ENCODE measurements at places on chromosomes 4 and X.

DNA sequence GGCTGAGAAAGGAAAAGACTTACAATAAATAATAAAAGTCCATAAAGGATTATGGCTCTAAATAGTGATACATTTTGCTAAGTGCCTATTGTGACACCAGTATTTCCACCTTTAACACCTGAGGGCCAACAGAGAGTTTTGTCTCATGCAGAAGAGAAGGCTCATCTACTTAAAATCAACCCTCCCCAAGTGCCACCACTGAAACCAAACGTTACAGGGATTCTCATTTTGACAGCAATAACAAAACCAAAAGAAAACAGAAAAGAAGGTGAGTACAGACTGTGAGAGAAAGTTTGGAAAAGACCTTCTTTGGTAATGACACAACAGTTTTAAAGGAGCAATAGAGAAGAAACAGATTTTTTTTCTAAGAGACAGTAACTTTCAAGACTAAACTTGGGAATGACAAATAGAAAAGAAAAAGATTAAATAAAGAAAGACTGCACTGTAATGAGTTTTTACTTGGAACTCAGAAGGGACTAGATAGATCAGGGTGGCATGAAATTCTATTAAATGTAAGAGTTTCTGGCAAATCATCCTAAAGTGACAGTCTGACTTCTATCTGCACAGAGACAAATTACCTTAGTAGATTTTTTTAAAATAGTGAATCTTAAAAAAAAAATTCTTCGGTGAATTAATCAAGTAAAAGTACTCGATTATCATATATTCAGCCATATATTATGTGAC, 109.7 kb downstream of the ZNF827 start:
- DNase-seq, result no peak

GRCh38 chr4:151094290-151094751, 5.1 kb upstream of the RPS3A start:
- DNase-seq, result no peak

GRCh38 chr4:165631208-165631894, 241.7 kb upstream of the TLL1 start:
- DNase-seq, result no peak

- DNase-seq, result no peak
Measured at GRCh38 chrX:103518571-103518970, 718 bp downstream of the RAB40A start.

DNA sequence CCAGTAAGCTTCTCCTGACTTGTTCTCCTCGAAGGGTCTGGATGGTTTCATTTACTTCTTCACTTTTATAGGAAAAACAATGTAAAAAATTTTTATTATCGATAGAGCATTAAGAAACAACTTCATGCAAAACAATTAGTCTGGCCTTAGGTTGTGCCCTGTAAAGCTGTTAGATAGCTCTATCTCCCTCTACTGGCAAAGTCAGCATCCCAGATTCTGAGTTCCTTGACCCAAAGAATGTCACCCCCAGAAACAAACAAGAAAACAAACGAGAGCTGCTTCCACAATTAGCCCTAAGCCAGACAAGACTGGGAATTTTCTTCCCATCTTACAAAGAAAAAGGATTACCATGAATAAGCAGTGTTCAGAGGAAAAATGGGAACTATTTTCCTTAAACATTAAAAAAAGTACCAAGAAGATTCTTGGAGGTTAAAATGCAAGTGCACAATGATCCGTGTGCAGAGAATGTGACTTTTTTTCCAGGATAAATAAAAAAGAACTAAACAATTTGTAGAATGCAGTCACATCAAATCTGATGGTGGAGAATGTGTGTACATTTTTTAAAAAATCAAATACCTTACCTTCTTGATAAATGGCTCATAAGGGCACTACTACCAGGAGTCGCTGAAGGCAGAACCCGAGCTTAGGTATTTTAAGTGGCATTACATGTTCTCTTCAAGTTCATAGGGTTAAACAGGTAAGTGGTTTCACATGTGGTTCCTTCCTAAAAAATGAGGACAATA, 293.2 kb downstream of the FBXO8 start:
- DNase-seq, result no peak

DNA sequence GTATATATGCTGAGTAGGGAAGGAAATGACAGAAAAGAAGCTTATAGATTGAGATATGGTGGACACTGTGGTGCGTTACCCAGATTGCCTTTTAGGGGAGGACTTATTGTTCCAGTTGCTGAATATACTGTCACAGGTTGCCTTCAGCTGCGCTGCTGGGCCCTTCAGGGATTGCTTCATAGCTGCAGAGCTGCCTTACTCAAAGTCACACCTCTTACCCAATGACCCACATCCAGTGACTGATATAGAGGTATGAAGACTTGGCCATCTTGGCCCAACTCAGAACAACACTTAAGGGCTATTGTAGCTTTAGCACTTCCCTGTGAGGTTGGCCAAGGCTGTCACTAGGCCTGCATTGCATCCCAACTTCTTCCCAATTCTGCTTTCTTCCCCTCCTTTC, 63.4 kb upstream of the TMEM164 start:
- DNase-seq, result no peak

DNA sequence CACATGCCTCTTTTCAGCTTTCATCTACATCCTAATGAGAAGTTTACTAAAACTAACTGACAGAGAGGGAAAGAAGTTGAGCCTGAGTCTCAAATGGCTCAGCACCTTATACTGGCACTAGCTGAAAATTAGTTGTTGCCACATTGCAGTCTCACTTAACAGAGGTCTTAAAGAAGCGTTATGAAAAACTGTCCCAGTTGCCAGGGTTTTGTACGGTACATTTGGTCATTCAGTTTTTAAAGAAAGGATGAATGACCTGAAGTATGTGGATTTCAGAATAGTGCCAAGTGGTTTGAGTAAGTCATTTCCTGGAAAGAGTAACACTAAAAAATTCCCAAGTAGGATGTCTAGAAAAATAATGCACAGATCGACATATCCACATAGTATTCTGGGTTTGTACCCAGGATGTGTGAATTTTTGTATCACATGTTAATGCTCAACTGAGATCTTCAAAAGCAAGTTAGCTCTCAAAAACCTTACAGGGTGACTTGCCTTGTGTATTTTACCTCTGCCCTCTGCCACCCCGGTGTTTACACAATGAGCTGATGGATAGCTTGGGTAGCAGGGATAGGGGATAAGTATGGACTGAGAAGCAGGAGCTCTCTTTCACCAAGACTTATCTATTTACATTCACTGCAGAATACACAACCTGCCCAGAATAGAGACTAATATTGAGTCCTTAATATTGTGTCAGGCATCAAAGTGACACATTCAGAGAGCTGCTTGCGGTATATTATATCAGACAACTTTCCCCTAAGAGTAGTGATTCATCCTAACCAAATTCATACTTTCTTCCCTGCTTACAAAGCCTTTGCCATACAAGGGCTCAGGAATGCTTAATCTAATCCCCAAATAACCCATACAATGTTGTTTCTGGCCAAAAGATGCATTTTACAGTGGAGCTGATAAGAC, 1075.7 kb upstream of the PABPC4L start:
- DNase-seq, result no peak

- DNase-seq, result no peak
Measured at GRCh38 chr4:168293386-168293975, 25.1 kb downstream of the DDX60 start.

GRCh38 chrX:13276991-13277390, 42.9 kb downstream of the ATXN3L start:
- no peak for DNase-seq
